ENCODE measurements at places on chromosomes 4 and X.

- no peak for DNase-seq
Observed at GRCh38 chr4:26176598-26177149, 144.1 kb upstream of the RBPJ start.

DNA sequence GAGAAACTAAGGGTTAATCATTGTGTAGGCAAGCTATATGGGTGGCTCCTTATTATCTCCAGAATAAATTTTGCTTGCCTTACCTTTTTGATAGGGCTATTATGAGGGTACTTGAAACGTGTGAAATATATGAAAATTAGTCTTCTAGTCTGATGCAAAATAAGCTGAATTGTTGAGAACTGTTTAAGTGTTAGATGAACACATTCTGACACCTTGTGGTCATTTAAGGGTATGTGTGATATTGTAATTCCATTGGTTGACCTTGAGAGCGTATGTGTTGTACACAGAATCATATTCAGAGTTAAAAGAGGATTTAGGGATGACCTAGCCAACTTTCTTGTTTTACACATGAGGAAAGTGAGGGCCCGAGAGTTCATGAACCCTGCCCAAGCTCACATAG lies 44.6 kb upstream of the LINC00632 start:
- DNase-seq: no peak

DNA sequence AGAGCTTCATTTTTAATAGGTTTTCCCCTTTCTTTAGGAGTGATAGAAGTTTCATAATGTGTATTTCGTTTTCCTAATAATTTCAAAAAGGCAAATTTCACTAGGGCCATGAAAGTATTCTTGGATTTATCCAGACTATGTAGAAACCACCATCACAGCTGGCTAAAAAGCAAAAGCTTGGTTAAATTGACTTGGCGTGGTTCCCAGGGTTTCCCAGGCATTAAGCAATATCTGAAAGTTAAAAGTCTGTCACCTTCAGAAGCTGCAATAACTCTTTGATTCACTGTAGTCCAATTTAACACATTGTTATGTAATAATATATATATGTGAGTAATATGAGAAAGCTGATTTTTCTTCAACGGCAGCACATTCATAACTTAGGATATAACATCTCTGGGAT lies 38.3 kb downstream of the NDNF start:
- no peak for DNase-seq

GRCh38 chr4:153497091-153497531 lies 31.0 kb downstream of the TMEM131L start:
- peak; percentile 78 for DNase-seq

DNA sequence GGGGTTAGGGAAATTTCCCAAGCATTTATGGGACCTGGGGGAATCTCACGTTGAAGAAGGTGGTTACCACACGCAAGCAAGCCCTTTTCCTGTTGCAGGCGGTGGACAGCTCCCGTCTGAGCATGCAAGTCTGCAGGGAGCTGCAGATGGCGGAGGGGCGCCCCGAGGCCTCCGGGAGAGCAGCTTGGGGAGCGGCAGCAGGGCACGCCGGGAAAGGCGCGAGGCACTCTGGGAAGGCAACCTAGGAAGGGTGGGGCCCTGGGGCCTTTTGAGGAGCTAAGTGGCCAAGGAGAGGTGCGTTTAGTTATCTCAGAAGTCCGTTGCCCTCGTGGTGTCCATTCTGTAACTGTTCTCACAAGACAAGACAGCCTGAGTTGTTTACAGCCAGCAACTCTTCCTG lies 57.0 kb upstream of the SLC25A4 start:
- DNase-seq: no peak

GRCh38 chrX:413322-414201 lies 26.9 kb upstream of the PPP2R3B start:
- DNase-seq: no peak

DNA sequence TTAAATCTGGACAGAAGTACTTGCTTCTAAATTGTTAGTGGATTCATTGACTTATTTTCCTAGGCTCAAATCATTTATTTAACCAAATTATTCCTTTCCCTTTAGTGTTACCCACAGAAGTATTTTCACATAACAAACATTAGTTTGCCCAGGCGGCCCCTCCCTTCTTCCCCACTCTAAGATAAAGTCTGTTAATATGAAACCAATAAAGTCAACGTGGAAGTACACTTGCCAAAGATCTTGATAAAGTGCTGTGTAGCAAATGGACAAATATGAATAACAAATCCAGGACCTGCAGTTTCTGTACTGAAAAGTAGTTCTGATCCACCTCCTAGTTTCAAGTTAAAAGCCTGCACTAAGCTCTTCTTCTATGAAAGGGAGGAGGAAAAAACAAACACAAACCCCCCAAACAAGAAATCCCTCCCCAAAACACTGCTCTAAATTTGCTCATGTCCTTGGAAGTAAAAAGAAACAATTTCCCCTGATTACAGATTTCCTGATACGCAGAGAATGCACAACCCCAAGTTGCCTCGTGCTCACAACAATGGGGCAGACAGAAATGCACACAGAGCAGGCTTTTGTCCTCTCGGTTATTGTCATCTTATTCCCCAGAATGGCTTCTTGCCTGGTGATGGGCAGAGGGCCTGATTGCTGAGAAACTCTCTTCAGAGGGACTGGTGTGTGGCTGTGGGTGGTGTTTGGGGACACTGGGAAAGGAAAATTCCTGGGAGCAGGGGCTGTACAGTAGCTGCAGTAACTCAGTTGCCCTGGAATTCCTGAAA lies 23.2 kb downstream of the TMSB4X start:
- DNase-seq: no peak

DNA sequence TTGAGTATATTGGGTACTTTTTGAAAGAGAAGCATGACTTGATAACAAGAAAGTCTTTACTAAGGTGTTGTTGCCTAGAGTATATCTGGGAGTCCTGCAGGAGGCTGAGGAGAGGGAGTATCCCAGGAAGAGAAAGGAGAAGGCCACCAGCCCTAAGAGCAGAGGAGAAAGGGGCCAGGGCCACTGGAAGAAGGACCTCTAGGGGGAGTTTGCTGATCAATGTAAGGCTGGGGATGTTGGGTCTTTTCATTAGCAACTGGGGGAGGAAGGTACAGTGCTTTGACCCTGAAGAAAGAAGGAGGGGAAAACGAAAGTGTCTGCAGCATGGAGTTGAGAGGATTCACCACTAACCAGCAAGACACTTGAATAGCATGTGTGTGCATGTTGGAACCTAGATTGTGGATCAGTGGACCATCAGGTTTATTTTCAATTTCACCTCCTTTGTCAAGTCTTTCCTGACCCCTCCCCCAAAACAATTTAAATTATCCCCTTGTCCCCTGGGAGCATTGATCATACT lies 4.5 kb downstream of the SMIM9 start:
- no peak for DNase-seq

- DNase-seq: peak; percentile 62
Observed at GRCh38 chrX:1385253-1386223, 6.4 kb downstream of the SLC25A6 start.

DNA sequence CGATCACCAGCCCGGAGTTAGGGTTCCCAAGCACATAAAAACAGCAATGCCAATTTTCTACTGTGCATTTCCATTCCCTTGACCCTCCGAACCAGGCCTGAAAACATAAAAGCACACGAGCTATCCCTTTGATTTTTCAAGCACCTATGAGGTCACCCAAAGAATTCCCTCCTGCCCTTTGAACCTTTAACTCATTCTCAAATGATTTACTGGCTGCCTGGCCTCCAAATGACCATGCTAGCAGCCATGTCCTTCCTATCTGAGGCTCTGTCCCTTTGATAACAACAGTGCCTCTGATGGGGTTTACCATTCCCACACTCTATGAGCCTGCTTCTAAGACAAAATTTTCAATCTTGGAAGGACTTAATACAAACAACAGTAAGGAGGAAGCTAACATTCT lies 15.2 kb downstream of the SHROOM4 start:
- DNase-seq: no peak

- DNase-seq: no peak
Observed at GRCh38 chr4:11532138-11532537, 103.4 kb upstream of the HS3ST1 start.

DNA sequence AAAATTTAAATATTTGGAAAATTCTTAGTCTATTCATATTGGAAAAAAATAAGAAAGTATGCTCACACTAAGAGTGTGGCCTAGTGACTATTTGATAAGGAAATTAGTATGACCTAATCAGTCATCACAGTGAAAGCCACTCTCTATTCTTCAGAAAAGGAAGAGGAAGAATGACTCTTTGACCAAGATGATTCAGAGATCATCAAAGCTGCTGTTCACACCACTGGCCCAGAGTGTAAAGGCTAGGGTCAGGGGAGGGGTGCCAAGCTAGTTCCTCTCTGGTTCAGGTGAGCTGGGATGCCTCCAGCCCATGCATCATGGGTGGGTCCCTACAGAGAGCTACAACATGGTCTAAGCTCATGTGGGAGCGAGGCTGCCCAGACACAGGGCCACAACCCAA lies 396.9 kb upstream of the NDST3 start:
- no peak for DNase-seq

GRCh38 chr4:30767147-30767845 lies 47.1 kb downstream of the PCDH7 start:
- no peak for DNase-seq

DNA sequence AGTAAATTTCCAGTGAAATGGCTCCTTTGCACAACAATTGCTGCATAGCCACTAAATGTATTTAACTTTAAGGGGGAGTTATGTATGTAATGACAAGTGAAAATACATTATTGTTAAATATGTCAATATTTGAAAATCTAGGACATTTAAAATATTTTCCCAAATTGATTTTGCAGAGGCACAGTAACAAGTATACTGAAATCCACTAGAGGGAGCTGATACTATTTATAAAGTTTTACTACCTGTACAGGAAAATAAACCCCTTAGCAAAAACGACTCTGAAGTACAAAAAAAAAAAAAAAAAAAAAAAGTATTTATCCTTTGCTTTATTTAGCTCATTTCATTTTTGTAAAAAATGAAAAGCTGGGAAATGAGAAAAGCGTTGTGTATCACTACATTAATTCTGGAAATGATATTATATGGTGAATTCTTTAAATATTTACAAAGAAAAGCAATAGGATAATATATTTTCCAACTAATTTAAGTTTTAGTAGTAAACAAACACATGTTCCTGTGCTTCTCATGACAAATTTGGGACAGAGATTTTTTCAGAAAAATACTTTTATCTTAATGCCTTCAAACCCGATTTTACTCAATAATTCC lies 727.7 kb downstream of the DMD start:
- DNase-seq: no peak

DNA sequence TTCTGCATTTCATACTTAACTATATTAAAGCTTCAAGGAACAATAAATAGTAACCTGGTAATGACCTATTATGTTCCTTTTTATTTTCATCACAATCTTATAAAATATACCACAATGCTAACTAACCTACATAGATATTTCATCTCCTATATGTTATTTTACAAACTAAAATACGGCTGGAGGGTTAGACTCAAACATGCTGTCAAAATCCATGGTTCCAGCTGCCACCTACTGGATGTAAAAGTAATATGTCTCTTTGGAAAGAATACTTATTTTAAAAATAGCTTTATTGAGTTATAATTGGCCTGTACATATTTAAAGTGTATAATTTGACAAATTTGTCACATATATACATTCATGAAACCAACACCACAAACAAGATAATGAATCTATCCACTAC lies 15.0 kb downstream of the RGN start:
- DNase-seq: no peak

DNA sequence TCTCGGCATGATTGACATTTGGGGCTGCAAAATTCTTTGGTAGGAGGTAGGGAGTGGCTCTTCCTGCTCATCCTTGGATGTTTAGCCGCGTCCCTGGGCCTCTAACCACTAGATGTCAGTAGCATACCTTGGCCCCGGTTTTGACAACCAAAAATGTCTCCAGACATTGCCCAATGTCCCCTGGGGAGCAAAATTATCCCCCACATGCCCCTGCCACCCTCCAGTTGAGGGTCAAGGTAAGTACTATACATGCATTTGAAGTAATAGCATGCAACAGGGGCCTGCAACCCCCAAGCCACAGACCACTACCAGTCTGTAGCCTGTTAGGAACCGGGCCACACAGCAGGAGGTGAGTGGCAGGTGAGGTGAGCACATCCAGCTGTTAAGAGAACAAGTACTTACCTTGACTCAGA lies 17.6 kb upstream of the KIAA1210 start:
- DNase-seq: no peak

DNA sequence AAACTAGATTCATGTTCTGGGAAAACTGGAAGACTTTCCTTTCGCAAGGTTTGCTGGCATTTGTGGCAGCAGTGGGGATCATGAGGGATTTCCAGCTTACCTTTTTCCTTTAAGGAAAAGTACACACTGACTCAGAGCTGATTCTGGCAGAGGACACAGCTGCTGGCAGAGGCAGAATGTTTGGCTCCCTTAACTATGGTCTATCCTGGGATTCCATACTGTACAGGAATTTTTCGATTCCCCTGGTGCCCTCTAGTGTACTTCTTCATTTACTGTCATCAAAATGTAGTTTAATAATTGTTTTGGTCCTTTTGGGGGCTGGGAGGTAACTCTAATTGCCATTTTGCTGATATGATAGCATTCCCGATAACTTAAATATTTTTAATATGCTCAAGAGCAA lies 152.7 kb downstream of the GABRG1 start:
- no peak for DNase-seq

- DNase-seq: no peak
Observed at GRCh38 chr4:112182604-112183003, 37.4 kb downstream of the FAM241A start.

DNA sequence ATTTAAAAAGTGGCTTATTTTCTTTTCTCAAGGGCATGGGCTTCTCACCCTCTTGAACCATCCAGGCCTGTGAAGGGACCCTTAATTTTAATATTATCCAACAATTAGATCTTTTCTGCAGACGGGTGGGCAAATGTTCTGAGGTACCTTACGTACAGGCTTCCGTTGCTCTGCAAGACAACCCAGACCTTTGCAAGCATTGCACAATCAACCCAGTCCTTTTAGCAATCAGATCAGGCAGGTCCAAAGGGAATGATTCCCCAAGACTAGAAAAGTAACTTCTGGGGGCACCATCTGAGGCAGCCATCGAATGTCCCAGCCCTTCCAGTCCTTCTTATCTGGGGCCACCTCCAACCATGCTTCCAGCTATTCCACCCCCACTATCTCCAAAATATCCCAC lies 67.3 kb upstream of the TACR3 start:
- DNase-seq: no peak

GRCh38 chrX:119757979-119758730 lies at the start of gene SOWAHD:
Gene SOWAHD, plus strand, starts transcription at chrX:119758588. Its CDS starts 80 bp downstream, at chrX:119758668.
- peak; percentile 74 for DNase-seq

DNA sequence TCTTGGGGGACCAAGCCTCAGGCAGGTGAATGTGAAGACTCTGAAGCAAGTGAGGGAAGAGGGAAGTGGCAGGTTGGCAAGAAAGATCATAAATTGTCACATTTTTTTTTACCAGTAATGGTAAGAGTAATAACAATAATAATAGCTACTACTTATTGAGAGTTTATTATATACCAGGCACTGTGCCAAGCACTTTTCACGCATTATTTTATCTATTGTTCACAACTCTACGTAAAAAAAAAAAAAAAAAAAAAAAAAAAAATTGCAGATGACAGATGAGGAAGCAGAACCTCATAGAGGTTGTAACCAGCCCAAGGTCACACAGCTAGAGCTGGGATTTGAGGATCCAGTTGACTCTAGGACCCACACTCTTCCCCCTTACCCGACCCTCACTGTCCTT lies 40.9 kb downstream of the TSC22D3 start:
- DNase-seq: no peak

All from activated effector memory CD4-positive, alpha-beta T cell treated with anti-CD3 and anti-CD28 coated beads, Interleukin-2, amount 50 U/mL, for 16 hours (primary cell).